Naive thymus-derived CD8-positive, alpha-beta T cell (primary cell): ENCODE measurements at places on chromosomes 11 and 22. TPM values are rescaled to one million over a fixed set of nuclear protein-coding genes. Genes with fewer than 3 reads are reported as not detected.

The KDM4D gene
- 1.2 TPM for total RNA-seq

The C11orf87 gene
- total RNA-seq, result not detected

The UBQLNL gene
- total RNA-seq, result 0.47 TPM

The C22orf42 gene
- total RNA-seq, result not detected

The CTSW gene
- total RNA-seq, result 52.6 TPM

The GDPD4 gene
- not detected for total RNA-seq

The PNPLA3 gene
- total RNA-seq, result 0.60 TPM

The HPS5 gene
- total RNA-seq, result 20.0 TPM

The ATG16L2 gene
- 157 TPM for total RNA-seq

The DNAJB7 gene
- total RNA-seq, result not detected

The ZBTB16 gene
- 2.5 TPM for total RNA-seq

The MYBPC3 gene
- not detected for total RNA-seq
